LoVo (cell line): ENCODE measurements at places on chromosomes 2 and 18.

DNA sequence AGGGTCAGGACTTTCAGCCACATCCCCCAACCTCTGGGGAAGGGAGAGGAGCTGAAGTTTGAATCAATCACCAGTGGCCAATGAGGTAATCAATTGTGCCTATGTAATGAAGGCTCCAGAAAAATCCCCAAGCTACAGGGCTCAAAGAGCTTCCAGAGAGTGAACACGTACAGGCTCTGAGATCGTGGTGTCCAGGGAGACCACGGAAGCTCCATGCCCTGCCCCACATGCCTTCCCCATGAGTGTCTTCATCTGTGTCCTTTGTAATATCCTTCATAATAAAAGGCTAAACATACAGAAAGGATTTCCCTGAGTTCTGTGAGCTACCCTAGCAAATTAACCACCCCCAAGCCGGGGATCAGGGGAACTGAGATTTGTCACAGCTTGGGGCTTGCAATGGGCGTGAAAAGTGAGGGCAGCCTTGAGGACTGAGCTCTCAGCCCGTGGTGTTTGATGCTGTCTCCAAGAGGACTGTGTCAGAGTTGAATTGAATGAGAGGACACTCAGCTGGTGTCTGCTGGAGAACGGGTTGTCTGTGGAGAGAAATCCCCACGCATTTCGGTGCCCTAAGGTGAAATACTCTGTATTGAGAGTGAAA lies 25.5 kb upstream of the TUBB6 start:
- DNase-seq: no peak

- no peak for DNase-seq
Observed at GRCh38 chr2:61463769-61464475, 7.0 kb downstream of the USP34 start.

DNA sequence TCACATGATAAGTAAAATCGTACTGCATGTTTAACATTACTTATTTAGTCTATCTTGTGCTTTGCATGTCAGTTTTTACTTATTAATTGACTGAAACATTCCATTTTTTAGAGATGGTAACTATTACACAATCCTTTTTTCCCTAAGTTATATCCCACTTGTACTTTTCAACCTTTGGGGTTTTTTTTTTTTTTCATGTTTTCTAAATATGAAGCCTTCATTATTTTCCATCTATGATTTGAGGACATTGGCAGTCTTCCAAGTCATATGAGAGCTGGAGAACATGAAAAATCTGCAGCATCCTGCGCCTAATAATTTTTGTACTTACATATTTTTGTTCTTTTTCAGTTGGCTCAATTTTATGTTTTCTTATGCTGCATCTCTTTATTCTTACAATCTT lies 113.9 kb downstream of the MYO1B start:
- DNase-seq: no peak

- DNase-seq: no peak
Observed at GRCh38 chr2:196149948-196150347, 21.4 kb downstream of the STK17B start.

DNA sequence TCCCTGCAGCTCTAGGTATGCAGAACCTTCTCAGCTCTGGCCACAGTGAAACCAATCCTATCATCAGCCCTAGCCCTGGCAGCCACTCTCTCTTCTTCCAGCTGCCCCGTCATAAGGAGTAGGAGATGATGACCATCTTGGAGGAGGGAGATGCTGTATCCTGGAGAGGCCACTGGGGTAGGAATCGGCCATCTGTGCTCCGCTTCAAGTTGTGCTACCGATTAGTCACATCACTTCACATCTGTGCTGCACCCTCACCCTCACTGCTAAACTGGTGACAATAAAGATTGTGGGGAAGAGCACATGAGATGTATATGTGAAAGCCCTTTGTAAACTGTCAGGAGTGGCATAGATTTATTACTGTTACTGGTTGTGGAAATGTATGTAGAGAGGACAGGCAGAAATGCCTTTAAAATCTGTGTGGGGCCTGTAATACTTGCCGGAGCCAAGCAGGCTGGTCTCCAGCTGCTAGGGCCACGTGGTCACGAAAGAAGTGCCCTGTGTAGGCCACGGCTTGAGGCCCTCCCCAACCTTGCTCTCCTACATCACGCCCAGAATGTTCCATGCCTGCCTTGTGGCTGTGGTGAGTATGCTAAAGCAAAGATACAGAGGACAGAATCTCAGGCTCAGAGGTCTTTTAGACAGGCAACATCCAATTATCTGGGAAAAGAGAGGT lies 236.8 kb downstream of the CLIP4 start:
- DNase-seq: no peak

GRCh38 chr2:135320465-135321355 lies 210.3 kb downstream of the ZRANB3 start:
- DNase-seq: no peak

DNA sequence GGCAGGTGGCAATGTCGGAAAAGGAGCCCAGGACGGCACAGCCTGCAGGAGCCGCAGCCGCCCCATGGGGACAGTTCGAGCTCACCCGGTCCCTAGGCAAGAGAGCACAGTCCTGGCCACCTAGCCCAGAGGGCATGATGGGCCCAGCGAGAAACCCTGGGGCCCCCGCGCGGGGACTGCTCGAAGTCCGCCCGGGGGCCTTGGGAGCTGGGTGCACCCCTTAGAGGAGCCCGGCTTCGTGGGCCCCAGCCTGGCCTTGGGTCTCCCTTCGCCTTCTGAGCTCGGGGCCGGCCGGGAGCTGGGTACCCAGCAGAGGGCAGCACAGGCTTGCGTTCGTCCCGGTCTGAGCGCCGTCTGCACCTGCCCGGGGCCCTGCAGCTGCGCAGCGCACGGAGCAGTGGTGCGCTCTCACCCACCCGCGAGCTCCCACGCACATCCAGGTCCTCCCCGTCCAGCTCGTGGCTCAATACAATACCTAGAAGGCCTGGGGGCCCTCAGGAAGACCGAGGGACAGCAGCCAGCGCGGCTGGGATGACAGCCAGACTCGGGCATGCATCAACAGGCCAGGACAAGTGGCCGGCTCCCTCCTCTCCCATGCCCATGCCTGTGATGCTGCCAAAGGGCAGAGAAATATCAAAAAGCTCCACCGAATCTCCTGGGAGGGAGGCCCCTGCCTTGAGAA lies 96.2 kb upstream of the ZNF532 start:
- peak; percentile 59 for DNase-seq

- DNase-seq: no peak
Observed at GRCh38 chr18:50096766-50097435, 98.0 kb downstream of the MYO5B start.

DNA sequence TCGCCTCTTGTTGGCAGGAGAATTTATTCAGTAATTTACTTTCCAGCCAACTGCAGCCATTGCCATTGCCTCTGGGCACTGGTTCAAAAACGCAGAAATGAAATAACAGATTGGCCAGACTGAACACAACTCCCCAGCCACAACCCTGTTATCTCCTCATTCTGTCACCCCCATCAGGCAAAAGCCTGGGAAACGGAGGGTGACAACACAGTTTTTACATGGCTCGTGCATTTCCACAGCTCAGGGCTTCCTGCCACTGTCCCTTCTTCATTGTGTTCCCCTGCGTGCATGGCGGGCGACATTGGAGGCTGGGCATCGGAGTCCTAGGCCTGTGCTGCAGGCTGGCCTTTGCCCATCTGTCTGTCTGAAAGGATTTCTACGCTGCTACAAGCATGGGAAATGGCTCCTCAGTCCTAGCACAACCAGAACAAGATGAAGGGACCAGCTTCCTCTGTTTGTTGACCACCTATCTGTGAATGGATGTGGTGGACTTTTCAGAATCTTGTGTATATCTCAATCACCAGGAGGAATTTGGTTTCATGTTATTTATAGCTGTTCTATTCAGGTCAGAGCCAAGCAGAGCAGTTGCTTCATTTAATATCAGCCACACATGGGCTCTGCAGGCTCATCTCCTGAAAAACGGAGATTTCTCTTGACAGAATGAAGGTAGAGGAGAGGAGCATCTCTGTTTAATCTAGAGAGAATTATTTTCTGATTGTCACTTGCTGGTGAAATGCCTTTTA lies 107.0 kb downstream of the MGAT5 start:
- DNase-seq: no peak

GRCh38 chr2:32792416-32792815 lies 154.3 kb upstream of the LTBP1 start:
- no peak for DNase-seq

- DNase-seq: peak; percentile 21
Observed at GRCh38 chr2:218074031-218074430, 5.0 kb downstream of the RUFY4 start.

GRCh38 chr2:174007010-174007409 lies 41.8 kb upstream of the SP3 start:
- no peak for DNase-seq

DNA sequence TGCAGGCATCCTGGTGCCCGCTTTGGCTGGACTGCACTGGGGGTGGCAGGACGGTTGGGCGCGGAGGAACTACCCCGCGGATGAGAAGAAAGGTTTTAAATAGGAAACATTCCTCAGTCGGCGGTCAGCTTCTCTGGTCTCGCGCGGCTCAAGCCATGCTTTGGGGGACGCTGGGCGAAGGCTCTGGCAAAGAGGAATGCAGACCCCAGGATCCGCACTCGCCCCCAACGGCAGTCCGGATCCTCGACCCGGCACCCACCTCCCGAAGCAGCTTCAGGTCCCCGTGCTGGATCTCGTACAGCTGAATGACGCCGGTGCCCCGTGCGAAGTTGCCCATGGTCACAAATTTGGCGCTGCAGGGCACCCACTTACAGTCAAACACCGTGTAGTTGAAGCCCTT lies 686 bp upstream of the PNO1 start:
- DNase-seq: no peak

DNA sequence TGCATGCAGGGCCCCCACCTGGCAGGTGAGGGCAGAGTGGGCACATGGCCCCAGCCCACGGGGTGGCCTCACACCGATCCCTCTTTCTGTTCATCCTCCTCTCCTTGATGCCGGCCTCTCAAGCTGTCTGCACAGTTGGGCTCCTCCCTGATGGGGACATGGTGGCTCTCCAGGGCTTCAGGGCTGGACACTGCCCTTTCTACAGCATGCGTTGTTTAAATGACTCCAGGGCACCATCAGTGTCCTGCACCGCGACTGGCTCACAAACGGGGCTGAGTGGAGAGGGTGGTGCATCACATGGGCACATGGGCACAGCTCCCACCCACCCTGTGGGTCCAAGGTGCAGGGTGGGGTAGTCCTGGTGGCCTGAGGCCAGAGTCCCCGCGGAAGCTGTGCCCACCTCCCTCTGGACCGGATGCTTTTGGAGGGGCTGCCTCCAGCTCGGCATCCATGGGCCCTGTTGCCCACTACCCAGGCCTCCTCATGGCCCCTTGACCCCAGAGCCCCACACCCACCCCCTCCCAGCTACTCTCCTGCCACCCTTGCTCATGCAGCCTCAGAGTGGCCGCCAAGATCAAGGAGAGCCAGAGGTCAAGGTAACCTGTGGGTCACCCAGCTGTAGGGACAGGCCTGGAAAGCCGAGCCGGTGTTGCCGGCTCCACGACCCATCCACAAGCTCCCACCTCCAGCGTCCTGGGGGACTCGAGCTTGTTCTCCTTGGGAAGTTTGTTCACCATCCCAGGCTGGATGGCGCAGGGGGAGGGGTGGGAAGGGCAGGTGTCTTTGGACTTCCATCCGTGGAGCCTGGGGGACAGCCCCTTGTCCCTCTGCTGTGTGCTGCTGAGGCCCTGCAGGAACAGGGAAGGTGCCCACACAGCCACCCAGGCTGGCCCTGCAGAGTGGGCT lies 12.3 kb upstream of the SNED1 start:
- DNase-seq: no peak

DNA sequence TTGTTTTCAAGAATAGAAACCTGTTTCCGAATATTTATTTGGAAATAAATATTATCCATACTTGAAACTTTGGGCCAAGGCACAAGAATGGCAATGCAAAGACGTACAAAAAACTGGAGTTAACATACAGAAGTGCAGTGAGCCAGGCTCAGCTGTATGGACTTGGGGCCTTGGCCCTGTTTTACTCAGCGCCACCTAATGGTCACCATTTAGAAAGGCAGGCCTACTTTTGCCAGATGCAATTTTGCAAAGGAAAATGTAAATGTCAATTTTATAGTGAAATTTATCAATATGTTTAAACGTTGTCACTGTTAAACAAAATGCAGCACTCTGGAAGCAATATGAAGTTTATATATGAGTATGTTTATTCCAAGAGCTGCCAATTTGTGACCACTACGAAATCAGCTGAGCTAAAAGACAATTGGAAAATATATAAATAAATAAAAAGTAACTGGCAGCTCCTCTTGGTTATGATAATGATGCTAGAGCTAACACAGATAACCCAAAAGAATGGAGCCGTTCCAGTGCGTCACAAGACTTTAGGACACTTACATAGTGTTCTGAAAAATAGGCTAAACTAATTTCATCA lies 155.0 kb downstream of the ARHGAP15 start:
- DNase-seq: peak; percentile 34

GRCh38 chr2:29046321-29046720 lies 28.0 kb downstream of the PCARE start:
- no peak for DNase-seq

DNA sequence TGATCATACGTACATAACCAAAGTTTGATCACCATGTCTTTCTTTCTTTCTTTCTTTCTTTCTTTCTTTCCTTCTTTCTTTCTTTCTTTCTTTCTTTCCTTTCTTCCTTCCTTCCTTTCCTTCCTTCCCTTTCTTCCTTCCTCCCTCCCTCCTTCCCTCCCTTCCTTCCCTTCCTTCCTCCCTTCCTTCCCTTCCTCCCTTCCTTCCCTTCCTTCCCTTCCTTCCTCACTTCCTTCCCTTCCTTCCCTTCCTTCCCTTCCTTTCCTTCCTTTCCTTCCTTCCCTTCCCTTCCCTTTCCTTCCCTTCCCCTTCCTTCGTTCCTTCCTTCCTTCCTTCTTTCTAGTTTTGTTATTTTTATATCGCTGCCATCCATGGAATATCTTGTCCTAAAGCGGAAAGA lies 406.7 kb upstream of the DDX18 start:
- no peak for DNase-seq

DNA sequence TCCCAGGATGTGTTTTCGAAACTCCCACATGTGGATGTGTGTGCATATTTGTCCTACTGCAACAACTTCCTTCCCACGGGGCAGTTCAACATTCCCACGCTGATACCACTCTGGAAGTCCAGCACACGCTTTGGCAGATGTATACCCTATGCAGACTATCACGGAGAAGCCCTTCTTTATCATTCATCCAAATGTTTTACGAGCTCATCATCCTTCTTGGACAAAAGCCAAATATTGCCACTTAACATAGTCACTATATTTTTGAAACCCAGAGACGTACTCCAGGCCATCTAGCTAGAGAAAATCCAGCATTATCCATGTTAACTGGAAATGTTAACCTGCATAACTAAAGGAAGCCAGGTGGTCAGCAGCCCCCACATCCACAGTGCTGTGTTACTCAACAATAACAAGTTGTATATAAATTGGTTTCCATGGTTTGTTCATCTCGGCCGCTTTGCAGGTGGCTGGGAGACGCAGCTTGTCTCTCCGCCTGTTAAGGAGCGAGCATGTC lies 131.5 kb downstream of the ZNF532 start:
- DNase-seq: no peak
